ENCODE measurements at places on chromosomes 1 and 21.

GRCh38 chr1:20728371-20729154 is 3.9 kb downstream of the SH2D5 start:
- no peak for DNase-seq

GRCh38 chr1:14910984-14911721 is 242.4 kb upstream of the TMEM51 start:
- DNase-seq: no peak

DNA sequence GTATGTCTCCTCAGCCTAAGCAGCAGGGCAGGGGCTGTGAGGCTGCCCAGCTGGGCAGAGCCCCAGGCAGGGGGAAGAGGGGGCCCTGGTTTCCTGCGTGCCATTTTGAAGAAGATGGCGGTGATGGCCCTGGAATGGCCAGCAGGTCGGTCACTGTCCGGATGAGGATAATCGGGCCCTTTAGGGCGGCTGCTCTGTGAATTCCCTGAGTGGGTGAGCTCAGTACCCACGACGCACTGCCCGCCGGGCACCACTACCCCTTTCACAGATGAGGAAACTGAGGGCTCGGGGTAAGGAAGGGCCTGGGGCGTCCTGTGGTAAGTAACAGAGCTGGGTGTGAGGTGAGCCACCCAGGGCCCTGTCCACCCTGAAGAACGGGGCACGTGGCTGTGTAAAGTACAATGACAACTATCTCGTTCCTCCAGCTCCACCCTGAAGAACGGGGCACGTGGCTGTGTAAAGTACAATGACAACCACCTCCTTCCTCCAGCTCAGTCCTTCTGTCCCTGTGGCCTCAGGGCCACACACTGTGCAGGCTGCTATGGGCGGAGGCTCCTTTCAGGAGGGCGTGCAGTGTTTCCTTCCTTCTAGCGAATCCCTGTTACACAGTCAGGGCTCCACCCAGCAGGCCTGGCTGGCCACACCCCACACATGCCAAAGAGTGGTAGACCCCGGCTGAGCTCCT is 23.2 kb downstream of the ITGB2 start:
- no peak for DNase-seq

DNA sequence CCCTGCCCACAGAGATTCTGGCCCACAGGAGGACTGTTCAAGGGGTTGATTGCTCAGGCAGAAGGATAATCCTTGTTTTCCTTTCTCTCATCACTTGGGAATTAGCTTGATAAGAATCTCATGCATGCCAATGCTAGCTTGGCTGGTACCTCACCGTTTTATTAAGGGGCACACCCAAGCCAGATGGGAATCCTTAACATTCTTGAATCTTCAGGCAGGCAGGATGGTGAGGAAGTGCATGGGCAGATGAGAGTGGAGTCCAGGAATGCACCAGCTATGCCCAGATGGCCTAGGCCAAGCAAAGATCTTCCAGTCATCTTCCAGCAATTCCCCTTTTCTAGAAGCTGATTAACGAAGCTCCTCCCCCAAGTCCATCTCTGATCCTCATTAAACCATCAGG is 4.1 kb upstream of the LCE7A start:
- no peak for DNase-seq

DNA sequence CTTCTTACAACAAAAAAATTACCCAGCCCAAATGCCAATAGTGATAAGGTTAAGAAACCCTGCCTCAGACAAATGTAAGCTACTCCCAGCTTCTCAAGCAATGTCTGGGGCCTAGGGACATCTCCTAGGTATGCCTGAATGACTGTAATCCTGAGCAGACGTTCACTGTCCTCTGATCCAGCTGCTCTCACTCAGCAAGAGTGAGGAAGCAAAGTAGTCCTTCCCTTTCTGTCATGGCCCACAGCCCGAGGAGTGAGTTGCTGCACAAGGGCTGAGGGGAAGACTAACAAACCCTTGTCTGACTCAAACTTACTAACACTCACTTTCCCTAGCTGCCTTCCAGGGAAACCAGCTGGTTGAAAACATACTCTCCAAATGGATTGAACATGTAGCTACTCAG is 124.9 kb upstream of the TNFSF4 start:
- no peak for DNase-seq

DNA sequence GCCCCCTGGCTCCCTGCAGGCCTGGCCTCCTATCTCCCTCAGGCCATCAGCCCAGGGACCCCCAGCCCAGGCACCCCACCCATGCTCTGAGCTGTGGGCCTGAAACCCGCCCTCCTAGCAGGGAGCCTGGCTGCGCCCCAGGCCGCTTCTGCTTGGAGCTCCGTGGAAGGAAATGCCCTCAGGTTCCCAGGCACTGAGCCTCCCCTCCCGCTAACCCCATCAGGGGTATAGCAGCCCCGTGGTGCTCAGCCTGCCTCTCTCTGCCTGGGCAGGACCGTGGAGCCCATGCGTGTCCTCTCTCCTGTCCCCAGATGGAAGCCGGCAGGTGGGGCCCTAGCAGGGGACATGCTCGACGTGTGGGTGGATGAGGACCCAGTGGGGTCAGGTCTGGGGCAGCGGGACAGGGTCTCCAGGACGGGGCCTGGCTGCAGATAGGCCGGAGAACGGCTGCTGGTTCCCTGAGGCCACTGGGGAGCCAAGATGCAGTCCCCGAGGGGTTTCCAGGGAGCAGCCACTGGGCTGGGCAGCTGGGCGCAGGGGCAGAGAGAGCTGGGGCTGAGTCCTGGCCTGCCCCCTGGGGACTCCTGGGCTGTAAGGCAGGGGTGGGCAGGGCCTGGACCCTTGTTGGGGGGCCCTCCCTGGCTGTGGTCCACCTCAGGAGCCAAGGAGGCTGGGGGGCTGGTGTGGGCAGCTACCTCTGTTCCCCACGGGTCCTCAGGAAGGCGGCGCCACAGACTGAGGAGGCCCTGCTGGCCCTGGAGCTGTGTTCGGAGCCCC is 75.5 kb downstream of the MORN1 start:
- DNase-seq: no peak

DNA sequence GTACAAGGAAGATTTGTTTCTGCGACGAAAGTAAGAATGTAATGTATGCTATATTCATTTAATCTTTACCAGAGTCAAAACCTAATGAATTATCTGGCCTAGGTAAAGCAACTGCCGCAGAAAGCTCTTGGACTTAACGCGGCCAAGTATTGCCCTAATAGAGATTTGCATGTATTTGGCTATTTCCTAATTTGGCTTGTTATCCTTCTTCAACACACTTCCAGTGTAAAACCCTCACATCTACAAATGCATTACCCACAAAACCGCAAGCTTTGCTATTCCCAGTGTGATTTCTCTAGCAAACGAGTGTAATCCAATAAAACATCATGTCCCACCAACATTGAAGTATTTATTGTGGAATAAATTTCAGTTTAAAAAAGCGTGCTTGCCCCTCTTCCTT is 123.8 kb upstream of the LMO4 start:
- DNase-seq: no peak

- DNase-seq: peak; percentile 29
Observed at GRCh38 chr1:222171005-222171404, 376.9 kb downstream of the HHIPL2 start.

DNA sequence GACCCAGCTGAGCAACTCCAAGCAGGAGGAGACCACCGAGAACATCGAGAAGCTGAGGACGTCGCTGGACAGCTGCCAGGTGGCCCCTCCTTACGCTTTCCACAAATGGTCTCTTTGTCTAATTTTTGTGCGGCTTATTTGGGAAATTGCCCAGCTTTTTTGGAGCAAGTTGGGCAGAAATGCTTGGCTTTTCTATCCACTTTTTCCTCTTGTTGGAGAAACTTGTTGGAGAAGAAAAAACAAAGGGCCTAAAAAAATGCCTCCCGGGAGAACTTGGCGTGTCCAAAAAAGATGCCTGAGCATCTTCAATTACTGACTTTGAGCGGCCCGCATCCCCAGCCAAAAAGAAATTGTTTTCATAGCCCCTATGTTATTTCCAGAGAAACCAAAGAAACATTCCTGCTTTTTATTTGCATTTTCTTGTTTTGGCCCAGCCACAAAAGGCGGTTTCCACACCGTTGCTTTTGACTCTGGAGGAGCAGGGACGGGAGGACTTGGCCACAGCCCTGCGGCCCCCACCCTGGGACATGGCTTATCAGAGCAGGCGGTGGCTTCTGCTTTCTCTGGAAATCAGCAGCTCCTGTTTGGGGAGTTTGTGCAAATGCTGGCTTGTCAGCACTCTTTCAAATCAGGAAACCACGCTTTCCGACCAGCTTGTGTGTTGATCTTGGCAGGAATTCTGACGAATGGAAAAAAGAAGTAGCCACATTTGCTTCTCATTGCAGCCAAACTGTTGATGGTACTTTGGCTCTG is 81.2 kb upstream of the EFHD2 start:
- DNase-seq: no peak

- no peak for DNase-seq
Observed at GRCh38 chr21:43211760-43212115, 42.9 kb downstream of the CRYAA start.

DNA sequence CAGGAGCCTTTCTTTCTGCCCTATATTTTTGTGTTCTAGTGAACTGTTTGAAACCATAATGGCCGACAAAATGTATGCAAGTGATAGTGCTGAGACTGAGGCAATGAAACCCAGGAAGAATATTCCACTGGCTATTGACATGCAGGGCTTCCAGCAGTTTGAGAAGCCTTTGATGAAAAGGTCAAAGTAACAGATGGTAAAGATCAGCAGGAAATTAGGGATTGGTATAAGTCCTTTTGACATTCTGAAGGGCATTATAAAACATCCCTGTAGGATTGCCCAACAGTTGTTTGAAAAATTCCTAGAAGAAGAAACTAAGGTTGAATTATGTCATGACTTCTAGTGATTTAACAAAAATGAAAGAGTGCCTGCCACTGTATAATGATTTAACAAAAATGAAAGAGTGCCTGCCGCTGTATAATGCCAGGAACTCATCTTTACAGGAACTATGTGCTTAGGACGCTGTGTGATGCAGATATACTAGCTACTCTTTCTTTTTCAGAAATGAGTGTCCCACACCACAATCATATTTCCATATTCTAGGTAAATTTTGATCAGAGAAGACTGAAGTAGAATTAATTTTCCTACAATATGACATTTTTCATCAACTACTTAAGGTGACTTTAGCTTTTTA is 283.9 kb upstream of the ST6GALNAC5 start:
- DNase-seq: no peak

DNA sequence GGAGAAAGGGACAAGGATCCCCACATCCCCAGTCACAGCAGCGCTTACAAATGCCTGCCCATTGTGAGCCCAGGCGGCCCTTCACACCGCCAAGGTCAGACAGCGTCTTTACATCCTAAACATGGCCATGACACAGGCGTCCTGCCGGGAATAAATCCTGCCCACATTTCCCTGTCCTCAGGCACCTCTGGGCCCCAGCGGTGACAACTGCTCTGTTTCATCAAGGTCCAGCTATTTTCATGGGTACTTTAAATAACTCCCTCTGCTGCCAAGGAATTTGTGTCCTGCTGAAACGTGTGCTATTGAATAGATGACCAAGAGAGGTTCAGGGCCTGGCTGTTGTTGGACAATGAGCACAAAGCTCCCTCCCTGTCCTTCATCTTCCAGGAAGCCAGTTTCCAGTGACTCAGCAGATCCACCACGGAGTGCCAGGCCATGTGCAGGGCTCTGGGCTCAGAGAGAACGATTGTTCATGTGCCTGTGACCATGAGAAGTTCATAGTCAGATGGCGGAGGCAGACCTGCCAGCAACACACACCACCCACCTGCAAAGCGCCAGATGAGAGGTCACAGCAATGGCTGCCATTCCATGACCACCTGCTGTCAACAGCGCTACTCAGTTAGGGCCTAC is 195.8 kb downstream of the MATN1 start:
- no peak for DNase-seq

DNA sequence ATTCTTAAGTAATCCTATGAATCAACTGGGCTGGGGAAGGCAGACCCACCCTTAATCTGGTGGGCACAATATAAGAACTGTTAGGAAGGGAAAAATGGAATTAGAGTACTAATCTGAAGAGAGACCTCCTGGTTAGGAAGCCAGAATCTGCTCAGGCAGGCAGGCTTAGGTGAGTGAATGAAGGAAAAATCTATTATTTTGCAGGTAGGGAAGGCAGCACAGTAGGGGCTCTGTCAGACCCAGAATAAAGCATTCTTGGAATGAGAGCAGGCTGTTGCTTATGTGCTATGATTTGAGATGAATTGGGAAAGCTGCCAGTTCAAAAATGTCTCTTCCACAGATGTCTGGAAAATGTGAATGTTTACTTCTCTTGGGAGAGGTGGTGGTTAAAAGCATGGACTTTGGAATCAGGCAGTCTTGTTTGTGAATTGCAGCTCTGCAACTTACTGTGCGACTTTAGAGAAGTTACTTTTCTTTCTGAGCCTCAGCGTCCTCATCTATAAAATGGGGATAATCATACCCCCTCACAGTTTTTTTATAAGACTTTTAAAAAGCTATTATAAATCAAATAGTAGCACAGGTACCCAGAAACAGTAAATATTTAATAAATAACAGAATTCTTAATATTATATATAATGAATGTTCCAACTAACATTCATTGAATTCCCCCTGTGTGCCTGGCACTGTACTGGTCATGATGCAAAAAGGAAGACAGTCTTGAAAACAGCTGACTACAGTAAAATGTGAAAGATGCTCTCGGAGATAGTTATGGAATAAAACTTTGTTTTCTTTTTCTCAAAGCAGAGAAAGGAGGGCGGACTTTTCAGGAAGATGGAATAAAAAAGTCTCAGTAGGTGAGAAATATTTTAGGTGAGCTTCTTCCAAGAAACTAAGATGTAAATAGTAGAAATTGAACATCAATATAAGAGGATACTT is 15.3 kb upstream of the ZNF644 start:
- DNase-seq: no peak

- DNase-seq: no peak
Observed at GRCh38 chr1:77341195-77341594, 59.4 kb downstream of the AK5 start.

DNA sequence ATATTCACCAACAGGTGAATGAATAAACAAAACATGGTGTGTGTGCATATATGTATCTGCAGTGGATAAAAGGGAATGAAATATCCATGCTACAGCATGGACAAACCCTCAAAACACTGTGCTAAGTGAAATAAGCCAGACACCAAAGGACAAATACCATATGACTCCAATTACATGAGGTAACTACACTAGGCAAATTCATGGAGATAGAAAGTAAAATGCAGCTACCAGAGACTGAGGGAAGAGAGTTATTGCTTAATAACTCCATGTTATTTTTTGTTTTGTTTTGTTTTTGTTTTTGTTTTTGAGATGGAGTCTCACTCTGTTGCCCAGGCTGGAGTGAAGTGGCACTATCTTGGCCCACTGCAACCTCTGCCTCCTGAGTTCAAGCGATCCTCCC is 2.4 kb downstream of the ITLN1 start:
- DNase-seq: no peak

- DNase-seq: no peak
Observed at GRCh38 chr1:203075236-203076030, 10.4 kb downstream of the MYOG start.

GRCh38 chr1:44354268-44354839 is 703 bp downstream of the ERI3 start:
- DNase-seq: no peak
